ENCODE measurements at places on chromosomes 11 and 22.

- no peak for DNase-seq
These were observed 141.9 kb downstream of the PKNOX2 start for GRCh38 chr11:125306476-125306875.

GRCh38 chr11:78869293-78869692 is 294.6 kb upstream of the NARS2 start:
- DNase-seq: no peak

DNA sequence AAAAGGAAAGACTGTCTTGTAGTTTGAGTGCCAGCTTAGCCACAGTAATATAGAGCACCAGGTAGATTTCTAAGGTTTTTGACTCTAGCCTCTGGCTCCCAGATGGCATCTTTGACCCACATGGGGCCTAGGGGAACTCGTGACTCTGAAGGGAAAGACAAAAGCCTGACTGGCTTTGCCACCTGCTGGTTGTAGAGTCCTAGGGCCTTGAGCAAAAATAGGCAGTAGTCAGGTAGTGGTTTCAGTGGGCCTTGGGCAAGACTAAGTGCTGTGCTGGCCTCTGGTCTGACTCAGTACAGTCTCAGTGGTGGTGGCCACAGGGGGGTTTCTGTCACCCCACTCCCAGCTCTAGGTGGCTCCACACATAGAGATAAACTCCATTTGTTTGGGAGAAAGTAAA is 349.4 kb downstream of the FAM181B start:
- DNase-seq: no peak

DNA sequence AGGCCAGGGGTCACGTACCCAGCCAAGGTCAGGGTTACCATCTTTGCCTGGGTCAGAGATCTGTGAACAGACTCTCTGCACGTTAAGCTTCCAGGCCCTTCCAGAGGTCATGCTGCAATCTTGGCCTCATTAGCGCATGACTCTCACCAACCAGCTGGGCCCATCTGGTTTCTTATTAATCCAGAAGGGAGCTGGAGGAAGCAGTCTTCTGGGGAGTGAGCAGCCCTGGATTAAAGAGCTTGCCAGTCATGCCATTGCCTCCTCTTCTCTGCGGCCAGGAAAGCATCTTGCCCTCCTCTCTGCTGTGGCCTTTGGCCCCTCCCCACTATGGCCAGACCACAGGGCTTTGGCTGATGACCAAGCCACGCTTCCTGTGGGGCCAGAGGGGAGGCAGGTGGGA is 57.4 kb downstream of the CHST1 start:
- no peak for DNase-seq

DNA sequence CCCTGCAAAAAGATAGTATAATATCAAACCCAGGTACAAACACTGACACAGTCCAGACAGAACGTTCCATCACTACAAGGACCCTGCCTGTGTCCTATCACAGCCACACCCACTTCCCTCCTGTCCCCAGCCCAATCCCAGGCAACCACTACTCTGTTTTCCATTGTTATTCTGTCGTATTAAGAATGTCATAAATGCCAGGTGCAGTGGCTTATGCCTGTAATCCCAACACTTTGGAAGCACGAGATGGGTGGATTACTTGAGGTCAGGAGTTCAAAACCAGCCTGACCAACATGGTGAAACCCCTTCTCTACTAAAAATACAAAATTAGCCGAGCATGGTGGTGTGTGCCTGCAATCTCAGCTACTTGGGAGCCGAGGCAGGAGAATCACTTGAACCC is 89.0 kb downstream of the TRMU start:
- no peak for DNase-seq

- DNase-seq: no peak
These were observed 27.2 kb upstream of the A4GALT start for GRCh38 chr22:42747701-42748513.

DNA sequence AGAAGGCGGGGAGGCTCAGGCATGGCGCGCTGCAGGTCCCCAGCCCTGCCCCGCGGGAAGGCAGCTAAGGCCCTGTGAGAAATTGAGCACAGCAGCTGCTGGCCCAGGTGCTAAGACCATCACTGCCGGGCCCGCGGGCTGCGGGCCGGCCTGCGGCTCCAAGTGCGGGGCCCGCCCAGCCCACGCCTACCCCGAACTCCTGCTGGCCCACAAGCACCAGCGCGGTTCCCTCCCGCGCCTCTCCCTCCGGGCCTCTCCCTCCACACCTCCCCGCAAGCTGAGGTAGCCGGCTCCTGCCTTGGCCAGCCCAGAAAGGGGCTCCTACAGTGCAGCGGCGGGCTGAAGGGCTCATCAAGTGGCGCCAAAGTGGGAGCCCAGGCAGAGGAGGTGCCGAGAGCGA is 4.6 kb upstream of the RDX start:
- DNase-seq: no peak

DNA sequence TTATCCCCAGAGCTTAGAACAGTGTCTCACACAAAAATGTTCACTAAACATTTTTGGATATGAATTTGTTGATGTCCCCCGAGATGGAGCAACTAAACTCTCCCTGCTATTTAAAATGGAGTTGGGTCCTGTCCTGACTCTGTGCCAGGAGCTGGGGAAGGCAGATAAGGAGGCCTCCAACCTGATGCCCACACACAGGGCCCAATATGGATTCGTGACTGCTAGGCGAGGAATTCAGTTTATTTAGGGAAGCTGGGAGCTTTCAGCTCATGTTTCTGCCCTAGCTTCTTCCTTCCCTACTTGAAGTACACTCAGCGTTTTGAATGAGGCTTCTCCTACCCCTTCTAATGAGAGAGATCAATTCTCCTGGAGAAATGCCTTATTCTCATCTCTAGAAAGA is 373.0 kb upstream of the LARGE1 start:
- no peak for DNase-seq

DNA sequence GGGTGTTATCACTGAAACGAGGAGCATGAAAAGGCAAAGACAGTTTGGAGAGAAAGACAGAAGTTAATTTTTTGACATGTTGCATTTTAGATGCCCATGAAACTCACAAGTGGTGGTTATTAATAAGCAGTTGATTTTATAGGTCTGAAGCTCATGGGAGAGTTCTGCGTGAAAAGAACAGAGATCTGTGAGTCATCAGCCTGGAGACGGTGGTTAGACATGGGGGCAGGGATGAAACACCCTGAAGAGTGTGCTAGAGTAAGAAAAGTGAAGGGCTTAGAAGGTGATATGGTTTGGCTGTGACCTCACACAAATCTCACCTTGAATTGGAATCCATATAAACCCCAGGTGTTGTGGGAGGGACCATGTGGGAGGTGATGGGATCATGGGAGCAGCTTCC is 289.1 kb upstream of the ISX start:
- no peak for DNase-seq

- DNase-seq: no peak
These were observed 4.6 kb downstream of the CARD10 start for GRCh38 chr22:37514526-37515051.

DNA sequence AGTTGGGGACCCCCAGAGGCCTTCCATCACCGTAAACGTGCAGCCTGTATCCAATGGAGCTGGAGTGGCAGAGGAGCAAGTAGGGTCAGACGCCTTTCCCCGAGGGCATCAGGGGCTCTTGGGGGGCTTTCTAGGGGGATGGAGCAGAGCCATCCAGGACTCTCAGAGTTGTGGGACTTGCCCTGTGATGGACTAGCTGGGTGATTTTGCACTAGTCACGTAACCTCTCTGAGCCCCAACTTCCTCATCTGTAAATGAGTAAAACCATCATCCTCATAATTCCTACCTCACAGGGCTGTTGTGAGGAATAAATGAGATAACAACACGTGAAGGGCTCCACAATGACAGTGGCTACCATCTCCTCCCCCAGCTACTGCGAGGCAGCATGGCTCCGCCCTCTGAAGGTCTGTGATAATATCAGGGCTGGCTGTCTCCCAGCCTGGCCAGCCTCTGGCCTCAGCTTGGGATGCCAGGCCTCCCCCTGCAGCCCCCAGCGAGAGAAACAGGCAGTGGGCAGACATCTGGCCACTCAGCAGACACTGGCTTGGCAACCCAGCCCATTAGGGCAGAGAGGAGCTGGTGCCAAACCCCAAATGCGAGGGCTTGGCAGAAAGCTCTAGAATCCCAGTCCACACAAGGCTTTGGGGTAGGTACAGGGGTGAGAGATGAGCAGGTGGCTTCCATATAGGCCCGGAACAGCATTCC is 6.7 kb downstream of the USP2 start:
- DNase-seq: no peak

- DNase-seq: no peak
These were observed 66.2 kb downstream of the MAML2 start for GRCh38 chr11:96276836-96277235.

- no peak for DNase-seq
These were observed 5.1 kb upstream of the PDGFD start for GRCh38 chr11:104169091-104169490.

- DNase-seq: no peak
These were observed 110.3 kb upstream of the SYT13 start for GRCh38 chr11:45396394-45396793.

Data from thymus (tissue), 14 donors.